Fibroblast of the aortic adventitia (primary cell): ENCODE measurements at places on chromosomes 1 and 21.

DNA sequence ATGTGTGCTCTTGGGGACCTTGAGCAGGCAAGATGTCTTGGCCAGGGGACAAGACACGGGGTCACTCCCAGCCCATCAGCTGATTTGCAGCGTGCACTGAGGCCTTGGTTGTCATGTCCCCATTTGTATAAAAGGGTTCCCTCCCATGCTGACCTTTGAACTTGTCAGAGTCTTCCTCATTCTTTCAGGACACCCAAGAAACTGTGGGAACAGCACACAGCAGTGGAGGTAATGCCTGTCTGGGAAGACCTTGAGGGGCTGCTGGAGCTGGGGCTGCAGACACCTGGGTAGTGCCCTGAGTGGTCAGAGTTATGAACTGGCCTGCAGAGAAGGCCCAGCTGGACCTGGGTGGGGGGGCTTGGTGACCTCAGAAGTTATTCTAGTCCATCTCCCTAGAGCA is 46.4 kb downstream of the FAAH start:
- DNase-seq, result no peak

- no peak for DNase-seq
Measured at GRCh38 chr1:196451103-196451502, 157.1 kb downstream of the KCNT2 start.

- DNase-seq, result no peak
Measured at GRCh38 chr1:221118176-221118937, 239.1 kb downstream of the HLX start.

DNA sequence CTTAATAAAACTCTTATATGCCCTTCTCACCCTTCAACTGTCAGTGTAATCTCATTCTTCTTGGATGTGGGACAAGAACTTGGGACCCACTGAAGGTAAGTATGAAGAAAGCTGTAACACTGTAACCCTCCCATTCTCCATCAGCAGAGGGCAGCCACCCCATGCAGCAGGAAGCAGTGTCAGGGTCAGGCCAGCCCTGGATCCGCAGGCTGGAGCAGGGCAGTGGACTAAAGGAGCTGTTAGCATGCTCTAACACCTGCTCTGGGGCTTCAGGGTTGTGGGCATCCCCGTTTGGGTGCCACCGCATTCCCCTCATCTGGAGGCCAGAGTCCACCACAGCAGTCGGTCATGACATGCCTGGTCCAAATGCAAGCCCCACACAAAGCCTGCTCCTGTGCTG is 156.5 kb downstream of the HIVEP3 start:
- DNase-seq, result no peak

DNA sequence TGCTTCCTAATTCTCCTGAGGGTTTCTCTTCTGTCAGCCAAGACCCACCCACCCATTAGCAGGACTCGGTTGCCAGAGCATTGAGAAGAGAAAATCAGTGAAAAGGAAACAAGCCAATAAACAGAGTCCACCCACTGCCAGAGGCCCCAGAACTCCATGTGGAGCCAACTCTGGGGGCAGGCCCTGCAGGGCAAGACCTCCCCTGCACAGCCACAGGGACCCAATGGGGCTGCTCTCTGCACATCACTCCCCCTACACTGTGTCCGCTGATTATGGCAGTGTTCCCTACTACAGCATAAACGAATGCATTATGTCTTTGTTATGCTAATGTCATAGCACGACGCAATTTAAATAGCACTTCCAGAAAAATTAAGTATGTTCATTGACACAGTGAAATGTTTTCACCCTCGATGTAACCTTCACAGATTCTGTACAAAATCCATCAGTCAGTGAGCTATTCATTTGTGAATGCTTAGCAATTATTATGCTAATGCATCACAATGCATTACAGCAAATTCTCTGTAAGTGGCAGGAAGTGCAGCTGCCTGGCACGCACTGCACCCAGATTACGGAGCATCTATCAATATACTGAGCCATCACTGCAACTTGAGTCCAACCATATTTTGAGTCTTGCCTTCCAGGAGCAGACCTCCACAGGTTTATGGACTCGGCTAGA is 56.4 kb downstream of the GRIK3 start:
- no peak for DNase-seq

GRCh38 chr1:4699376-4700301 is 45.2 kb downstream of the AJAP1 start:
- DNase-seq, result no peak

DNA sequence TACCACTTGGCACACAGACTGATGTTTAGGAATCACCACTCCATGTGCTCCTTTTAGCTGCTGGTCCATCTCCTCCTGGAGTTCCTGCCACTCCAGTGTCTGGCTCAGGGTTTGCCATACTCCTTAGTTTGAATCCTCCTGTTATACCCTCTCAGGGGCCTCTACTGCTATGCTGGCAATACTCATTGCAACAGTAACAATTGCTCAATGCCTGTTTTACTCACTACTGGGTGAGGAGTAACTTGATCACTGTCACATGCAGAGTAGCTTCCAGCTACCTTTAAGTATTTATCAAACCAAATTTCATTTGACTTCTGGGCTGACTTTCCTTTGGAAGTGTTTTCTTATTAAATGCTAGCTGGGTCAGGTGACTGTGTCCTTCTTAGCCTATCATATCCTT is 107.2 kb upstream of the WLS start:
- DNase-seq, result peak; percentile 64

DNA sequence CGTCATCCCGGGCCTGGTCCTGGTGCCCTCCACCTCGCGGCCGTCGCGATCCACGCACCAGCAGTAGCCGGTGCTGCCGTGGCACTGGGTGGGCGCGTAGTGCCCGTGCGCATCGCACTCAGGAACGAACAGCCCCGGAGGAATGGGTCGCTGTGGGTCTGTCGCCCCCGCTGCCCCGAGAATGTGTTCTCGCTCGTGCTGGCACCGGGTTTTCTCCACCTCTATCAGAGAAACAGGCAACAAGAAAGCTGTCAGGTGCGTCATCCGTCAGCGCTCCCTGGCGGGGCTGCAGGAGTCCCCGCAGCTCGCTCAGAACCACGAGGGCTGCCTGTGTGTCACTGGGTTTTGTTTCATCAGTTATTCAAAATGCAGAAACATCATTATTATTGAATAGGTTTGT is 71.2 kb downstream of the NID1 start:
- no peak for DNase-seq

GRCh38 chr1:25952841-25953401 is 44.9 kb downstream of the PAFAH2 start:
- DNase-seq, result peak; percentile 83

- no peak for DNase-seq
Measured at GRCh38 chr1:42952303-42953001, 6.2 kb downstream of the SLC2A1 start.

- no peak for DNase-seq
Measured at GRCh38 chr1:42887366-42887765, 41.0 kb downstream of the ZNF691 start.

DNA sequence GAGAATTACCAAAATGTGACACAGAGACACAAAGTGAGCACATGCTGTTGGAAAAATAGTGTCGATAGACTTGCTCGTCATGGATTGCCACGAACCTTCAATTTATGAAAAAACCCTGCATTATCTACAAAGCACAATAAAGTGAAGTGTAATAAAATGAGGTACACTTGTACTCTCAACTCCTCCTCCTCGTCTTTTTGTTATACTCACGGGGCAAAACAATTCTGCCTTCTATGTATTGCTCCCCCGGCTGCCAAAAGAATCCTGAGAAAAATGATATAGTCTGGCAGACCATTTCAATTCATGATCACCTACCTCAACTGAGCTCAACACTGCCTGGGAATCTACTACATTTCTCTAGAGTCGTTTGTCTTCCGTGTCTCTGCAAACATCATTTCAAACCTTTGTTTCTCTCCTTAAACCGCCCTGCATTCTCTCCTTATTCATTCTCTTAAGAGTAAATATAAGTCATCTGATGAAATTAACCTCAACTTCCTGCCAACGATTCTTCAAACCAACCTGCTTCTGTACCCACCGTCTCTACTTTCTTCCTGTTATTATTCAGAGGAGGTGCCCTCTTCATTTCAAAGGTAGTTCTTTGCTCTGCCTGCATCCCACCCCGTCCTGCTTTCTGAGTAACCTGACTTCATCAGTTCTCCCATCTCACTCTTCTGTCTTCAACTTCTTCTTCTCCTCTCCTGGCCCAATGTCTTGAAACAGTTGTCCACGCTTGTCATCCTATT is 12.9 kb upstream of the IL19 start:
- no peak for DNase-seq

DNA sequence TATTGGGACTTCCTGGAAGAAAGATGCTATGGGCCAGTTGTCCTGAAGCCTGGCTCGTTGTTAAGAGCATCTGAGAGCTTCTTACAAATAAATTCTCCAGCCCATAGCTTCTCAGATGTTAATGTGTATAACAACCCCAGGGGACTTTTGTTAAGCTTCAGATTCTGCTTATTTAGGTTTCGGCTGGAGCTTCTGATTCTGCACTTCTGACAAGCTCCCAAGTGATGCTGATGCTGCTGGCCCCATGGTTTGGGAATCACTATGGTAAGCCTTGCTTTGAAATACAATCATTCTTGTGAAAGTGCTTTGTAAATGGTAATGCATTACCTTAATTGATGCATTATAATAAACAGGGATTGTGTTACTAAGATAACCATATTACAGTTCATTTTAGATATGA is 281.8 kb upstream of the PLD5 start:
- DNase-seq, result no peak

DNA sequence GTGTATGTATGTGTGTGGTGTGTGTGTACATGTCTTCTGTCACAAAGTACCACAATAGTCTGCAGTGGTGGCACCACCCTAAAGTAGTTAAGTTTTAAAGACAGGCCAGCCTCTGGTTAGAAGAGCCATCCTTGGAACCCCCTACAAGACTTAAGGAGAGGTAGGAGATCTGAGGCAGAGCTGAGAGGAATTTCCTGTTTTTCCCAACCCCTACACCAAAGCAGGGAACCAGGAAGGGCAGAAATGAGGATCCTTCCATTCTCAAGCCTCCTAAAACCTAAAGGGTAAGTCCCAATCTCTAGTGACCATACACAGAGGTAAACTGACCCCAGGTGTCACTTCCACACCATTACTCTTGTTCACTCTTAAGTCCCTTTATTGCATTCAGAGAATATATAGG is 11.1 kb downstream of the PEA15 start:
- DNase-seq, result no peak

DNA sequence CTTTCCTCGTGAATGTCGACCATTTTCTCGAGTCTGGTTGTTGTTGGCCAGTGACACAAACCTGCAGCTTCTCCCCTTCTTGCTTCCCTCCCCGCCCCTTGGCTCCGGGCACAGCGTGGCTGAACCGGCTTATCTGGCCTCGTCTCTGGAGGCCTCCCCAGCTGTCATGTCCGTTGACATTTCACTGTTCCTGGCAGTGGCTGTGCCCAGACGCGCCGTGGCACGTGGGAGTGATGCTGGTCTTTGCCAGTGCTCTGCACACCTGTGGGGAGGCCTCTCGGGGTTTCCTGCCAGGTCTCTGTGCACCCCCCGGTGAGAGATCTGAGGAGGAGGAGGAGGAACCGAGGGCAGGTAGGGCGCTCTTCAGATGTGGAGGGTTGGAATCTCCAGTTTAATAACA is 23.7 kb downstream of the SKI start:
- no peak for DNase-seq

- peak; percentile 2 for DNase-seq
Measured at GRCh38 chr1:207284209-207284897, 37.1 kb upstream of the CD55 start.
